ENCODE measurements at places on chromosomes 12 and 14. TPM values are rescaled to one million over a fixed set of nuclear protein-coding genes. Genes with fewer than 3 reads are reported as not detected.

Gene IFNG-AS1
- total RNA-seq, result 0.13 TPM

Gene PAH
- not detected for total RNA-seq

Gene PTPN6
- total RNA-seq, result 2.9 TPM

Gene TGFB3
- 21.4 TPM for total RNA-seq

DNA sequence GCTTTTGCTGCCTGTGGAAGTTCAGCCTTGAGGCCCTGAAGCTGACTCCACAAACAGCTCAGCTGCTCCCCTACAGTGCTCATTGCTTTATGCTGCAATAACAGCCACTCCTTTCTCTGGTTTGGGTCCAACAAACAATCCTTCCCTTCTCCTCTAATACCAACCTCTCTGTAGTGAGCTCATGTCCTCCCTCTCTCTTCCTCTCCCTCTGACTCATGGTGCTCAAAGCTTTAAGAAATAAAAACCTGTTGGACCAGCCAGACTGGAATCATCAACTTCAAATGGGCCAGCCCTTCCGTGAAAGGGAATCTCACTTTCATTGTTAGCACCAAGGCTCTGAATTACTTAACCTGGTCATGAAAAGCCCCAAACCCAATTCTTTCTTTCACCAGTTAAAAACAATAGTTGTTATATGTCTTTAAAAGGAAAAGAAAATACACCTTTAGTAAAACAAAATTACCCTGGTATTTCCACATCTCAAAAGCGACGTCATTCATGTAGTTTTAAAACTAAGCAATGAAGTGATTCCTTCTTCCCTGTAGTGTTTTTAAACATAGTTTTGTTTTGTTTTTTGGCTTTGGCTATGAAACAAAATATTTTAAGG is 126.4 kb downstream of the DUSP6 start:
- no peaks in the 10 kb centered on the region for H3K36me3 ChIP-seq
- no peaks in the 10 kb centered on the region for H3K27me3 ChIP-seq
- H3K4me3 ChIP-seq, result no peak overlapping the region
- DNase-seq, result no peak

- no peak overlapping the region for H3K4me3 ChIP-seq
- no peaks in the 10 kb centered on the region for H3K27me3 ChIP-seq
- H3K4me1 ChIP-seq, result peaks cover 4% of the 10 kb centered on the region
- H3K27ac ChIP-seq, result no peak overlapping the region
- DNase-seq, result no peak
These were observed 65.3 kb upstream of the TSPAN8 start for GRCh38 chr12:71223139-71223538.

GRCh38 chr12:25433581-25434325 is 119.3 kb downstream of the LMNTD1 start:
- no peak for DNase-seq
- H3K36me3 ChIP-seq, result no peaks in the 10 kb centered on the region
- no peak overlapping the region for H3K27ac ChIP-seq
- H3K4me3 ChIP-seq, result no peak overlapping the region
- no peaks in the 10 kb centered on the region for H3K27me3 ChIP-seq

GRCh38 chr12:29204521-29204920 is 55.4 kb downstream of the FAR2 start:
- no peaks in the 10 kb centered on the region for H3K4me1 ChIP-seq
- H3K36me3 ChIP-seq, result no peaks in the 10 kb centered on the region
- H3K27ac ChIP-seq, result no peak overlapping the region
- no peak for DNase-seq
- H3K4me3 ChIP-seq, result no peak overlapping the region

DNA sequence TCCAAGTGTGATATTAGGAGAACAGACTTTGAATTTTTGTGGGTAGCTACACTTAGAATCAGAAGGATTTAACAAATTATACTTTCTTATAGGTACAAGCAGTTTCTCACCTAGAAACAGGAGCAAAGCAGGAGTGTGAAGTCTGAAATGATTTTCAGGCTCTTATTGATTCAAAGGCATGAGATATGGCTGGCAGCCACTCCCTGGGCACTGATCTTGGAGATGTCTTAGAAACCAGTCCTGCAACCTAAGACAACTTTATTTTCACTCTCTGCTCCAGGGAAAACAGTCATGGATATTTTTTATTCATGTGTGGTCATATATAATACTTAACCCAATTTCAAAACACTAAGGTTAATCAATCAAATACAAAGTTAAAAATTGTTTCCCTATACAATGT is 254.9 kb upstream of the TMEM132C start:
- no peaks in the 10 kb centered on the region for H3K36me3 ChIP-seq
- no peak overlapping the region for H3K4me3 ChIP-seq
- no peak for DNase-seq
- no peak overlapping the region for H3K27ac ChIP-seq
- H3K27me3 ChIP-seq, result no peaks in the 10 kb centered on the region

GRCh38 chr12:92210071-92210470 is 64.4 kb upstream of the BTG1 start:
- no peak for DNase-seq
- H3K36me3 ChIP-seq, result no peaks in the 10 kb centered on the region
- H3K27me3 ChIP-seq, result no peaks in the 10 kb centered on the region
- peaks cover 28% of the 10 kb centered on the region for H3K4me1 ChIP-seq
- H3K4me3 ChIP-seq, result no peak overlapping the region
- no peak overlapping the region for H3K27ac ChIP-seq

DNA sequence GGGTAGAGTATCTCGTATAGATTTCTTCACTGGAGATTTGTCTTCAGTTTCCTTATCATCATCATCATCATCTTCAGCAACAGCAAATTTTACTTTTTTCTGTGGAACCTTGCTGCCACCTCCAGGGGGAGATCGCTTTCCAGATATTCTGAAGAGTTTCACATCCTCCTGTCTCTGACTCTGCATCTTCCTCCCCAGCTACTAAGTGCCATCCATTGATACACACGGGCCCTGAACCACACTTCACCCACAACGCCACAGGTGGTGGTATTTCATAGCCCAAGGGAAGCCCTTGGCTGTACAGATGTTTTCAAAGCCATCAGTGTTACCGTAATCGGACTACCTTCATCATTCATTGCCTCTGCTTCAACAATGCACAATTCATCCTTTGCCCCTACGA is 82.2 kb downstream of the PPP2R5C start:
- peaks cover 43% of the 10 kb centered on the region for H3K4me1 ChIP-seq
- H3K27ac ChIP-seq, result peak overlapping the region; percentile 60
- no peak for DNase-seq
- H3K27me3 ChIP-seq, result no peaks in the 10 kb centered on the region
- H3K4me3 ChIP-seq, result no peak overlapping the region

DNA sequence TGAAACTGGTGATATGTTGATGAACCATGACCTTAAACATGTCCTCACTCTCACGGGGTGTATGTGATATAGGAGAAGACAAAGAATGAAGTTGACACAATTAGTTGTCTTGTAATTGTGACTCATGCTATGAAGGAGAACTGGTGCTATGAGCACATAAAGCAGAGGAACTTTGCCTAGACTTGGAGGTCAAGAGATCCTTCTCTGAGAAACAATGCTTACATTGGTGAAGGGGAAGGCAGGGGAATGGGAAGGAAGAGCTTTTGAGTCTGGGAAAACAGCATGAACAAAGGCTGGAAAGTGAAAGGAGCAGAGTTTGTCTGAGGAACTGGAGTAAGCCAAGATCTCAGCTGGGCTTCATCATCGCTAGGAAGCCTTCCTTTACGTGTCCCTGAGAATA is 83.2 kb downstream of the MYRFL start:
- H3K27me3 ChIP-seq, result no peaks in the 10 kb centered on the region
- H3K4me1 ChIP-seq, result no peaks in the 10 kb centered on the region
- H3K27ac ChIP-seq, result no peak overlapping the region
- no peak for DNase-seq
- no peaks in the 10 kb centered on the region for H3K36me3 ChIP-seq
- H3K4me3 ChIP-seq, result no peak overlapping the region

DNA sequence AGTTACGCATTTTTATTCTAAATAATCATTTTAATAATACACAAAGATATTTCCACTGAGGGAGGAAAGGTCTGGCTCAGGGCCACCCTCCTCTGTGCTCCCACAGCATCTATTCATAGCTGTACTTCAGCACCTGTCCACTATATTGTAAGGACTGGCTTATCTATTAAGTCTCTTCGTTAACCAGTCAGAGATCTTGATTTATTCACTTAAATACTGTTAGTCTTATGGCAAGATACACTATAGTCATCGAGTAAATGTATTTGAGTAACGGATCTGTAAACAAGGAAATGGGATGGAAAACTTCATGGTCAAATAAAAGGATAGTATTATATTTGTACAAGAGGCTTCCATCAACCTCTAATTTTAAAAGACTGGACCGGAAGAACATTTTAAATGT is 54.6 kb downstream of the SPTLC2 start:
- no peaks in the 10 kb centered on the region for H3K27me3 ChIP-seq
- H3K36me3 ChIP-seq, result peaks cover 12% of the 10 kb centered on the region
- H3K4me3 ChIP-seq, result no peak overlapping the region
- H3K4me1 ChIP-seq, result no peaks in the 10 kb centered on the region

GRCh38 chr12:59357811-59358210 is 238.0 kb upstream of the SLC16A7 start:
- no peak overlapping the region for H3K4me3 ChIP-seq
- no peak overlapping the region for H3K27ac ChIP-seq
- DNase-seq, result no peak
- no peaks in the 10 kb centered on the region for H3K4me1 ChIP-seq
- no peaks in the 10 kb centered on the region for H3K36me3 ChIP-seq

GRCh38 chr12:75831402-75831801 is 200.2 kb downstream of the PHLDA1 start:
- no peaks in the 10 kb centered on the region for H3K36me3 ChIP-seq
- peaks cover 8% of the 10 kb centered on the region for H3K4me1 ChIP-seq
- DNase-seq, result no peak
- no peaks in the 10 kb centered on the region for H3K27me3 ChIP-seq

DNA sequence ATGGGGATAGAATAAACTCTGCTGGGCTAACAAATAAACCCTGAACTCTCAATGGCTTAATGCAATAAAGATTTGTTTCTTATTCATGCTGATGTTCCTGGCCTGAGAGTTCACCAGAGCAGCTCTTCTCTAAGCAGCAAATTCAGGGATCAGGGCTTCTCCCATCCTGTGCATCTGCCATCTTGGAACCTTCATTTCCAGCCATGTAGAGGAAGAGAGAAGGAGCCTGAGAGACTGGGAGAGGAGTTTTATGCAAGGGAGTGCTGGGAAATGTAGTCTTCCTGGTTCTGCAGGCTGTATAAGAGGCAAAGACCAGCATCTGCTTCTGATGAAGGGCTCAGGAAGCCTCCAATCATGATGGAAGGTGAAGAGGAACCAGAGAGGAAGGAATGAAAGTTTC is 20.6 kb upstream of the APOLD1 start:
- no peaks in the 10 kb centered on the region for H3K4me1 ChIP-seq
- no peaks in the 10 kb centered on the region for H3K36me3 ChIP-seq
- no peak overlapping the region for H3K4me3 ChIP-seq
- DNase-seq, result no peak

DNA sequence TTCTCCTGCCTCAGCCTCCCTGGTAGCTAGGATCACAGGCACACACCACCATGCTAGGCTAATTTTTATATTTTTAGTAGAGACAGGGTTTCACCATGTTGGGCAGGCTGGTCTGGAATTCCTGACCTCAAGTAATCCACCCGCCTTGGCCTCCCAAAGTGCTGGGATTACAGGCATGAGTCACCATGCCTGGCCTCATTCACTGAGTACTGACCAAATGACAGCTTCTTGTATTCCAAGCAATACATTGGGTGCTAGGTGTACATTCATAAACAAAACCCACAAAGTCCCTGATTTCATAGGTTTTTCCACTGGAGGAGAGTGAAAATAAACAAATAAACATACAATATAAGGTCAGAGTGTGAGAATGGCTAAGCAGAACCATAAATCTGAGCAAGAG is 136.3 kb downstream of the HELB start:
- no peaks in the 10 kb centered on the region for H3K4me1 ChIP-seq
- DNase-seq, result no peak
- H3K36me3 ChIP-seq, result no peaks in the 10 kb centered on the region
- no peak overlapping the region for H3K27ac ChIP-seq

- no peak for DNase-seq
- H3K36me3 ChIP-seq, result no peaks in the 10 kb centered on the region
- H3K27ac ChIP-seq, result no peak overlapping the region
These were observed 226.0 kb upstream of the PDE3A start for GRCh38 chr12:20142316-20142715.

GRCh38 chr14:65334765-65335410 is 77.6 kb upstream of the FUT8 start:
- no peak for DNase-seq
- H3K27ac ChIP-seq, result no peak overlapping the region
- no peak overlapping the region for H3K4me3 ChIP-seq

DNA sequence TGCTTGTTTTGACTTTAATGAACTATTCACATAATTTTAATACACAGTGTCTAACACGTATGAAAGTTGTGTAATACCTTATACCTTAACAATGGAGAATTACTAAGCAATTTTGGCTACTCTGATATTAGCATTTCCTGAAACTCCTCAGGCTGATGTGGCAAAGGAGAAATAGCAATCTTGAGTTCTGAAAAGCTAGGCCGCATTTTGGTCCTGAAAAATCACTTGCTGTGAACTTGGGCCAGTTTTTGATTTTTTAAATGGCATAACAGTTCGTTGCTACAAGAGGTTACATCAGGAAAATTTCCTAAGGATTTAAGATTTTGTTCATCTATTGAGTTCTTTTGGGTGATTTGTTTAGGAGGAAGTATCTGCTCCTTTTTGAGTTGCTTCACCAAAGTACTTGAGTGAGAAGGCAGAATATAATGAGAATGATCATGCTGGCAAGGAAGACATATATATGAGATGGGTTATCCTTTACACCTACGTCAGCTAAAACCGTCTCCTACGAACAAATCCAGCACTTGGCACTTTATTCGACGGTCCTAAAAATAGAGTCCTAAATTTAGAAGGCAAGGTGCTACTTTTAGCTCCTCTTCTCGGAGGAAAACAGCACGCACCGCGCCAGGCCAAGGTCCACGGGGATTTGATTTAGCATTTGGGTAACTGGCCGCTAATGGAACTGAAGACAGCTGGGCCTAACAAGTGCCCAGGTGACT is 32.2 kb downstream of the MIA2 start:
- H3K27ac ChIP-seq, result peak overlapping the region; percentile 89
- no peak for DNase-seq
- no peaks in the 10 kb centered on the region for H3K36me3 ChIP-seq
- H3K4me3 ChIP-seq, result peak overlapping the region; percentile 92
- H3K4me1 ChIP-seq, result peaks cover 42% of the 10 kb centered on the region

DNA sequence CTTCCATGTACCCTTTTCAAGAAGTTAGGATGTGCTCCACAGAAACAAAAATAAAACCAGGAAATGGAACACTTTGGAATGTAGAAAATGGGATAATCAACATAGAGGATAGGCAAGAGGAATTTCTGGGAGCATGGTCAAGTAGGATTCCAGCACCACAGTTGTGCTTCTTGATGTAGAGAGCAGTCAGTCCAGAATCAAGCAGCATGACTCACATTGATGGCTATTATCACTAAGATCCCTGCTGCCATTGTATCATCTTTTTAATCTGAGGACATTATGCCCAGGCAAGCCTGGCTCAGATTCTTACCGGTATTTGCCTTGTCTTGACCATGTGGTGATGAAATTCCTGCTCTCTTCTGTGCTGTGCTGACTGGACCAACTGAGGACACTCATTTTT is 5.7 kb downstream of the ETFRF1 start:
- no peak for DNase-seq
- H3K27me3 ChIP-seq, result no peaks in the 10 kb centered on the region
- no peak overlapping the region for H3K27ac ChIP-seq
- peaks cover 19% of the 10 kb centered on the region for H3K4me1 ChIP-seq
